ENCODE measurements at places on chromosomes 3 and 15.

- peak; percentile 33 for DNase-seq
Observed at GRCh38 chr15:82647045-82647834, at the start of gene CPEB1. Gene CPEB1, minus strand, starts transcription at chr15:82647363. Its CDS starts 18,904 bp downstream, at chr15:82628459.

DNA sequence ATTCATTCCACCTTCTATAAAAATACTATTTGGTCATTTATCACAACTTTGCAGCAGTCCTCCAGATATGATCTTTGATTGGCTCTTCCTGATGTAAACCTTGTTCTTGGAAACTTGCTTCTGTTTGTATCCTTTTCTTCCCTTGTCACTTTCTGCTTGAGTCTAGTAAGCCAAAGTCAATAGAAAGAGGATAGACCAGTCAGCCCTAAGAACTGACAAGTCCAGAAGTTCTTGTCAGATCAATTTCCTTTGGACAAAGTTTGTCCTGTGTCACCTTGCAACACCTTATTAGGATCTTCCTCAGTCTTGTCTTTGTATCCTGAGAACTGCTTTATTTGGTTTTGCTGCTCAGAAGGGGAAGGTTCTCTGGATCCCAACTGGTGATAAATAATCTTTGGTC is 87.9 kb upstream of the CCDC54 start:
- DNase-seq: no peak

DNA sequence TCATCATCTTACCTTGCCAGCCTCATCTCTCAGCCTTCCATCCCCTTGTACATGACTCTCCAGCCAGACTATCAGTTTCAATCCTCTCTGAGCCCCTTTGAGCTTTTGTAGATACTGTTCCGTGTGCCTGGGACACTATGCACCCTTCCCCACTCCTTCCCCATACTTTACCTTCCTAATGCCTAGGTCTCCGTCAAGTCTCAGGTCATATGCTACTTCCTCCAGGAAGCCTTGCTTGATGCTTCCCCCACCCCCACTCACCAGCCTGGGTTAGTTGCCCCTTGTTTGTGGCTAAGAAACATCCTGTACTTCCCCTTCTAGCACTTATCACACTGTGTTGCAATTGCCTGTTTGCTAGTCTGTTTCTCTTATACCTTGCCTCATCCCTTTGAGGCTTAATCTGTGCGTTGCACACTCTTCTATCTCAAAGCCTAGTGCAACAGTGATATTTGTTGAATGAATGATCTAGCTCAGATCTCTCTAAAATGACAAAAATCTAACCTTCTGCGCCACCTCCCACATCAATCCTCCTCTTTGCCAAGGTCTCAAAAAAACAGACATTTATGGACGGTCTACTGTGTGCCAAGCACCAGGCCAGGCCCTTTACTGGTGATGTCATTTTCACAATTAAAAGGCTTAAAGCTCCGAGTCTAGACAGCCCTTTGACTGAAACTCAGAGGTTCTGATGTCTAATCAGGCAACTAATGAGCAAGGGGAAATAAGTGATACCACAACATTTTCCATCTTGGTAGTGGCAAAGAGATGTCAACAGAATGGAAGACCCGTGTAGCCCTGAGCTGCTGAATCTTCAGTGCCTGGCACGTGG is 6.5 kb upstream of the USP3 start:
- DNase-seq: peak; percentile 86

DNA sequence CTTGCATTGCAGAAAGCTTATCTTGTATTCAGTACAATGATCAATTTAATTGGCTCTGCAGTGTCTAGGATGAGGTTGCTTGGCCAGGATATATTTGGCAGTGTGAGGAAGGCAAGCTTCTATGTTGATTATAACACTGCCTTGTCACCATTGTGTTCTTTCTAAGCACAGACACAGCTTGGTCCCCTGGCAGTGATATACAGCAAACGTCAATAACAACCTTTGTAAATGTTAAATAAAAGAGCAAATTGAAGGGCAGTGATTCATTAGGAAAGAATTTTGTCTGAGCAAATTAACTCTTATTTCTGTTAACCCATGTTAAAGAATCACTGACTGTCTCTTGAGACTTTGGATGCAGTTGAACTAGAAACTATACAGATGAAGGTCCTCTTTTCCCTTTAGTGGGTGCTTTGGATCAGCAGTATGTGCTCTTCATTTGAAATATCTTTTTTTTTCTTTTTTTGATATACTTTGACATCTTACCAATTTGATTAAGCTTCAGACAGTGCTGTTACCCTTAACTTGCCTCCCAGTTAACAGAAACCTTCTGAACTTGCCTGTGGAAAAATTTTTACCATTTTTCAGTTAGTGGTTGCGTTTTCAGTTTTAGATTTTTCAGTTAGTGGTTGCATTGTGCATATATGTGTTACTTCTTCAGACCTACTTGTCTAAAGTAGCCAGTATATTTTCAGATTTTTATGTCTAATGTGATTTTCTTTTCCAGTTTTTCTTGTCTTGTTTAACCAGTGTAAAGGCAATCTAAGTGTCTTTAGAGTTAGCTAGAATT is 199.8 kb downstream of the TCF12 start:
- no peak for DNase-seq

DNA sequence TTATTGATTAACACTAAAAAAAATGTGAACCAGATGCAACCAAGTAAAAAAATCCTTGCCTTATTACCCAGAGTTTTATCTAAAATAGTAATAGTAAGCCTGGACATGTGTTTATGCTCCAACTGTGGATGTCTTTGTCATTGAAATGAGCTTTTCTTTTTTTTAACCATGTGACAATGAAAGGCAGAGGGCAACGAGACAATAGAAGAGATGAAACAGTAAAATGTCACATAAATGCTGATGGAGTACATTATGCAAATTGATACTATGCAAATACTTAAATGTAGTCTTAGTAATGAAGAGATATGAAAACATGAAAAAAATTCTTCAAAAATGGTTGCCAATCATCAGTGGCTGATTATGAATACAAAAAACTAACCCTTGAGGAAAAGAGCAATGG is 20.5 kb upstream of the CHMP2B start:
- DNase-seq: no peak
